Activated T-cell treated with anti-CD3 and anti-CD28 coated beads, Interleukin-2, amount 50 U/mL, for 48 hours (primary cell): ENCODE measurements at places on chromosomes 16 and 17.

GRCh38 chr17:80384078-80384960, 30.6 kb upstream of the ENDOV start:
- DNase-seq, result no peak

DNA sequence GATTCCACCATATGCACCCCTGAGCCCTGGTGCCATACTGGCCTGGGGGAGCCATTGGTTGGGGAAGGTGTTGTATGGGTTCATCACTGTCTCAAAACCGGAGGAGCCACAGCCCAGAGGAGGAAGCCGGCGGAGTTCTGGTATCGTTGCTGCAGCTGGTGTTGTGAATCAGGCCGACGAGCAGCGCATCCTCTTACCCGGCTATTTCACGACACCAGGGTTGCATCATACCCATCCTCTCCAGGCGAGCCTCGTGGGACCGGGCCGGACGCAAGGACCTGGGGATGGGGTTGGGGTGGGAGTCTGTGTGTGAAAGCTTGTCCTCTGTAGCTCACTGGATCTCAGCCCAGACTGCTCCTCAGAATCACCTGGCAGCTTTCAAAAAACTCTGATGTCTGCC, 6.6 kb upstream of the SLC12A3 start:
- no peak for DNase-seq

DNA sequence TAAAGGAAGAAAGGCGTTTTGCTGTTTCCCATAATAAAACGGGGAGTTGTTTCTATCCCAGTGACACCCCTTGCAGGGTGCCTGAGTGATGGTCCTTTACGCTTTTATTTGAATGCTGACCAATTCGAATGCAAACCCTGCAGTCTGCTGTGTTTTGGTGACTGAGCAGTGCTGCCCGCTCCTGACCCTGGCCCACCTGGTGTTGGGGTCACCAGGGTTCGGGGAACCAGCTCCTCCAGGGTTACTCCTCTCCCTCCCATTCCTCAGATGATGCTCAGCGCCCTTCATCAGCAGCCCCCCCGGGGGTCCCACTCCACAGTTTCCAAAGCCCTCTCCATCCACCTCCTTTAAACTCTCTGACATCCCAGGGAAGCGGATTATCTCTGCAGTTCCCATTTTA, 6.0 kb downstream of the CA4 start:
- no peak for DNase-seq

DNA sequence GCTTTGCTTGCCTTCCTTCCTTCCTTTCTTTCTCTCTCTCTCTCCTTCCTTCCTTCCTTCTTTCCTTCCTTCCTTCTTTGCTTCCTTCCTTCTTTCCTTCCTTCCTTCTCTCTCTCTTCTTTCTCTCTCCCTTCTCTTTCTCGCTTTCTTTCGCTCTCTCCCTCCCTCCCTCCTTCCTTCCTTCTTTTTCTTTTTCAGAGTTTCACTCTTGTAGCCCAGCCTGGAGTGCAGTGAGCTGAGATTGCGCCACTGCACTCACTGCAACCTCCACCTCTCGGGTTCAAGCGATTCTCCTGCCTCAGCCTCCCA, 17.9 kb downstream of the FOXJ1 start:
- DNase-seq, result no peak

- DNase-seq, result no peak
These were observed 76.5 kb downstream of the AATF start for GRCh38 chr17:37025238-37025637.

GRCh38 chr16:35743101-35743692, 2283.8 kb downstream of the TP53TG3F start:
- DNase-seq, result no peak

GRCh38 chr17:1030684-1031532, 34.0 kb downstream of the TIMM22 start:
- DNase-seq, result no peak

GRCh38 chr16:87924041-87924810, 12.1 kb downstream of the CA5A start:
- no peak for DNase-seq

DNA sequence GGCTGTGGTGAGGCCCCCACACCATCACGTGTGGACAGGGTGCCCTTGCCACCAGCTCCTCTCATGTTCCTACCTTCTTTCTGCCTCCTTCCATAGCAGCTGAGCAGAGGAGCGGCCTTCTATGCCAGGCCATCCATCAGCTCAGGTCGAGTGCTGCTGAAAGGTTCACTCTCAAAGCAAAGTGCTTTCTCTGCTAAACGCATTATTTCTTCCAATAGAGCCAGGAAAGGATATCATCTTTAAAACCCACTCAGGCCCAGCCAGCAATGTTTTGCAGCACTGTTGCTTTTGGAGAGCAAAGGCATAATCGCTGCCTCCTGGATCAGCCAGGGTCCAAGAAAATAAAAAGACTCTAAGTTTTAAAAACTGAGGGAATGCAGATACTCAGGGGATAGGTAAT, 54.9 kb upstream of the GPRC5B start:
- DNase-seq, result no peak

DNA sequence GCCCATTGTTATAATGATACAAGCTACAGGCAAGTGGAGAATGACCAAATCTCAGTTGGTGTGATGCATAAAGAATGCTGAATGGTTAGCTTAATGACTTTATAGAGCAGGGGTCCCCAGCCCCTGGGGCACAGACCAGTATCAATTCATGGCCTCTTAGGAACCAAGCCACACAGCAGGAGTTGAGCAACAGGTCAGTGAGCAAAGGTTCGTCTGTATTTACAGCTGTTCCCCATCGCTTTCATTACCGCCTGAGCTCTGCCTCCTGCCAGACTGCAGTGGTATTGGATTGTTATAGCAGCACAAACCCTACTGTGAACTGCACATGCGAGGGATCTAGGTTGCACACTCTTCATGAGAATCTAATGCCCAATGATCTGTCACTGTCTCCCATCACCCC, 114.0 kb upstream of the ZFHX3 start:
- no peak for DNase-seq

- peak; percentile 47 for DNase-seq
These were observed 15.5 kb upstream of the NAGLU start for GRCh38 chr17:42520540-42520951.

DNA sequence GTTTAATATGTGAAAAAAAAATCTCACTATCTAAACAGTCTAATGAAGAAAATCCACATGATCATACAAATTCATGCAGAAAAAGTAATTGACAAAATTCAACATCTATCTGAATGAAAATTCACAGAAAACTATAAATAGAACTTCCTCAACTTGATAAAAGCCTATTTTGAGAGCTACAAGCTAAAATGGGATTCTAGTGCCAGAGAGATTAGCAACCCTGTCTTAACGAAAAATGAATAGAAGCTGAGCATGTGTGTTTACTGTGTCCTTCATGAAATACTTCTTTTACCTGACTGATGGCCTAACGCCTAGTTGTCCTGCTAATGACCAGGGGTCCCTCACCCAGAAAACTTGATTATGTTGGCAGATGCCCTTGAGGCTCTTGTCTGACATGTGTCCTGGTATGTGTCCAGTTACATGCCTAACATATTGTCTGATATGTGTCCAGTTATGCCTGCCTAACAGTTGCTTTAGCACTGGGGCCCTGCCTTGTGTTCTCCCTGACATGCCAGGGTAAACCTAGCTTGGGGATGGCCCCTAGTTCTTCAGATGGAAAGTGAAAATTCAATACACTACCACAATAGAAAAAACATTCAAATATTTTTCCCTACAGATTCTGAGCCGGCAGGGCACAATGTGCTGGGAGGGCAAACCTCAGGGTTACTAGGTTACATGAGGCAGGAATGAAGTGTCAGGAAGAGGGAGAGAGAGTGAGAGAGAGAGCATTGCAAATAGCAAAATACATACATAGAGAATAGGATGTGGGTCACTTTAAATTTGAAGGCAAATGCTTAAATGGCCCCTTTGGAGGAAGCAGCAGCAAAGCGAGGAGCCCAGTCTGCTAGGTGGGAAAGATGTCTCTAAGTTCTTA, 834.0 kb downstream of the CDH11 start:
- DNase-seq, result no peak

DNA sequence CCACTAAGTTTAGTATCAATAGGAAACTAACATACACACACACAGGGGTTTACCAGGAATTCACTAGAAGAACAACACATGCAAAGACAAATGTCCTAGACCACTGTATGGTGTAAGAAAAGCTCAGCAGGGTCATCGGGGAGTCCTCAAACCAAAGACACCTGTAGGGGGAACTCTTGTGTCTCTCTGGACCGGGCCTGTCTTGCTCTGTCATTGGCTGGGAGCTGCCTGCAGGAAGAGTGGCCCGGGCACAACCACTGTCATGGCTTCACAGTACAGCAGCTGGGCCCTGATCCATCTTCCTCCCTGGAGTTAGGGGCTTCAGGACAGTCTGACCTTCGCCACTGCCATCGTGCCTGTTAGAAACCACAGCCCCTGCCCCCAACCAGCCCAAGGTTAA, 263.6 kb upstream of the DYNLRB2 start:
- DNase-seq, result no peak

- DNase-seq, result no peak
These were observed 62.4 kb upstream of the PLCG2 start for GRCh38 chr16:81716478-81717225.

DNA sequence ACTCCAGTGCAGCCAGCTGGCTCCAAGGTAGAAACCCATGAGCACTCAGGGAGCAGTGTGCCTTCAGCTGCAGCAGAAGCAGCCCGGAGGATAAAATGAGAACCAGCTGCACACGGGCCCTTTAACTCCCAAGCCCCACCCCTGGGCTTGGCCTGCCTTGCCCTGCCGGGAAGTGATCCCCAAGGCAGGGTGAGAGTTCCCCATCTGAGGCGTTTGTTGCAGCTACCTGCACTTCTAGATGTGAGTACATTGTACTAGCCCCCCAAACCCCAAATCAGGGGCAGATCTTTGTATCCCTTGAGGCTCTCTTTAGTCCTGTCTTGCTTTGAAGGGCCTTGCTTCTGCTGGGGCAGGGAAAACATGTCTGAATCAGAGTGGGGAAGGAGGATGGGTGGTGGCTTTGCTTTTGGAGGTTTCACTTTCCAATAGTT, at the start of gene MVP:
Gene MVP (plus strand): TSS at position 192 of the 431 bp plus-strand sequence. CDS start 10,088 bp downstream, outside the sequence.
- DNase-seq, result peak; percentile 75

DNA sequence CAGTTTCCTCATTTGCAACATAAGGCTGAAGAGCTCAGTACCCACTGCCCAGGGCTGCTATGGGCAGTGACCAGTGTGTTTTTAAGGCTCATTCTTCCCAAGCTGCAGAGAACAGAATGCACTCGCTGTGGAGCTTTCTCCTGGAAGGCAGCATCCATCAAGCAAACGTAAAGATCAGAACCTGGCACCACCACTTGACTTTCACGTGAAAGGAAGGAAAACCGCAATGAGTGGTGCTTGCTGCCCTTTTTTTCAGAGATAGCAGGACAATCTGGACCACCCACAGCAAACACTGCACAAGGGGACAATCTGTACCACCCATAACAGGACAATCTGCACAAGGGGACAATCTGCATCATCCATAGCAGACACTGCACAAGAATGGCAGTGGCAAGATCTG, 11.2 kb downstream of the CSNK1D start:
- no peak for DNase-seq

GRCh38 chr17:30519166-30519565, 42.0 kb downstream of the GOSR1 start:
- no peak for DNase-seq

- DNase-seq, result no peak
These were observed 1.1 kb upstream of the HOXB7 start for GRCh38 chr17:48611681-48612455.

GRCh38 chr16:79261944-79262552, 338.5 kb downstream of the MAF start:
- DNase-seq, result no peak

DNA sequence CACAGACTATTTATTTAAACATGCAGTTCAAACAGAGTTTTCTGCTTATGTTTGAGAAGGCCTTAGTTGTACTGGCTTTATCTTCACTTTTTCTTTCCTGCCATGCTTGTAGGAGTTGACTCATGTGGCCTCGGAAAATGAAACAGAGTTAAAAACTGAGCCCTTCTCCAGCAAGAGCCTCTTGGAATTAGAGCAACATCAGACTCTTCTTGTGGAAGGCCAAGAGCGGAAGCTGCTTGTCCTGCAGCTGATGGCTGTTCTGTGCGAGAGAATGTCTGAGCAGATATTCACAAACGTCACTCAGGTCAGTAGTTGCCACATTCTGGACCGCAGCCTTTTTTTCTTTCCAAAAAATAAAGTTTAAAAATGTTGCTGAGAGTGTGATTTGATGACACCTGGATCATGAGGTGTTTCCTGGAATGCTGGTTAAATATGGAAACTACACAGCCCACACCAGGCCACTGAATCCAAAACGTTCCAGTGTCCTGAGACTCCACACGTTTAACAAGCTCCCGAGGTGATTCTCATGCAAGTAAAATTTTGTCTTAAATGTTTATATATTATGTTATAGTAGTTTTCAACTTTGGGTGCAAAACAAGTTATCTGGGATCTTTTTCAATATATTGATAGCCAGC, 65.9 kb downstream of the TANGO6 start:
- no peak for DNase-seq
